ENCODE measurements at places on chromosomes 12 and 14.

- no peak for DNase-seq
These were observed 61.0 kb downstream of the FOXN4 start for GRCh38 chr12:109247831-109248654.

GRCh38 chr12:62375603-62376002 is 91.0 kb upstream of the MON2 start:
- no peak for DNase-seq

- no peak for DNase-seq
These were observed 2.9 kb downstream of the MMP14 start for GRCh38 chr14:22839159-22839779.

- no peak for DNase-seq
These were observed 128.9 kb upstream of the CCND2 start for GRCh38 chr12:4144676-4145075.

DNA sequence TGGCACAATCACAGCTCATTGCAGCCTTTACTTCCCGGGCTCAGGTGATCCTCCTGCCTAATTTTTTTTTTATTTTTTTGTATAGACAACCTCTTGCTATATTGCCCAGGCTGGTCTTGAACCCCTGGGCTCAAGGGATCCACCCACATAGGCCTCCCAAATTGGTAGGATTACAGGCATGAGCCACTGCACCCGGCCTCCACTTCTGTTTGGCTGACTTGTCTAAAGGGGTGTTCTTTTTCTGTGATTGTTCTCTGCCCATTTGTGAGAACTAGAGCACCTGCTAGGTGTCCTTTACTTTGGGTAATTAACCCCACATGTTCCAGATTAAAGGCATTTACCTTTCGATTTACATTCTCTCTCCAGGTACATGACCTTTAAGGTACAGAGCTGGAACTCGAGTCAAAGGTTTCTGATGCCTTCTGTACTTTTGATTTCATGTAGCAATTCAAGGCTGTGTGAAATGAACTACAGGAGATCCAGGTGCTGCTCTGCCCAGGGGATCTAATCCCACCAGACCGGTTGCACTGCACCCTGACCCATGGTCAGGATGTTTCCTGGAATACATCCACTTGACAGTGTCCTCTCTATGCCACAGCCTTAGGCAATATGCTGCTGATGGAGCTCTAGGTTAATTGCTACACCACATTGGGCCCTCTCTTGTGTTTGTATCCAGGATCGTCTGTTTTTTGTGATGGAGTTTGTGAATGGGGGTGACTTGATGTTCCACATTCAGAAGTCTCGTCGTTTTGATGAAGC is 163.6 kb downstream of the PRKCH start:
- DNase-seq = no peak

GRCh38 chr14:77805706-77806105 is 5.8 kb downstream of the ADCK1 start:
- no peak for DNase-seq

DNA sequence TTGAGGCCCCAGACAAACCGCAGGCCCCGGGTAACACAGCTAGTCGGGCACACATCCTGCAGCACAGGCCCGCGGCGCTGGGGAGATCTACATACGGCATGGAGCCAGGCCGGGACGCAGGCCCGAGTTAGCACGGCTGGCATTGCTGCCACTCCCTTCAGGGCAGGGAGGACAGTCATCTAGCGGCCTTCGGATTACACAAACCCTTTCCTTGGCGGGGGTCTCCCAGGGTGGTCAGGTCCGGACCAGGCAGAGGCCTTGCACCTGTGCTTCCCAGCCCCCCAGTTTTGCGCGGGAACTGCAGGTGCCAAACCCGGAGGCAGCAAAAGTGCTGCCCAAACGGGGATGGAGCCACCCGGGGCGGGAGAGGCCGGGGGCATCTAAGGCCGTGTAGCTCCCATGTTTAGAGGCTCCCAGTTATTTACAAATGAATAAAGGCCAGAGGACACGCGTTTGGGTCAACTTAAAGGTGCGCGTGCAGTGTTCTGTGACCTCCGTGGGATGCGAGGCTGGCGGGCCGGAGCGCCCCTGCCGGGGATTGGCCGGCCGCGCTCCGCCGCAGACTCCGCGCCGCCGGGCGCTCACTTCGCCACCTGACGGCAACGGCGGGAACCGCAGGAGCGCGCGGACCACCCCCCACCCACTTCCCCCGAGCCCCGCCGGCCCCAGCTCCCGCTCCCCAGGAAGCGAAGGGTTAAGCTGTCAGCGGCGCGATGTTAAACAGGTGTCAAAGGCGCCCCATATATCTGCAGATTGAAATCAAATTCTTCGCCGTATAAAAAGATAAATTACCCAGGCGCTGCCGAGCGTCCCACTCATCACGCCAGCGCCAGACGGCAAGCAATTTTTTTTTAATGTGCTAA is 18.1 kb downstream of the VSX2 start:
- DNase-seq = no peak

- no peak for DNase-seq
These were observed 87.6 kb upstream of the CLMN start for GRCh38 chr14:95407354-95407753.

DNA sequence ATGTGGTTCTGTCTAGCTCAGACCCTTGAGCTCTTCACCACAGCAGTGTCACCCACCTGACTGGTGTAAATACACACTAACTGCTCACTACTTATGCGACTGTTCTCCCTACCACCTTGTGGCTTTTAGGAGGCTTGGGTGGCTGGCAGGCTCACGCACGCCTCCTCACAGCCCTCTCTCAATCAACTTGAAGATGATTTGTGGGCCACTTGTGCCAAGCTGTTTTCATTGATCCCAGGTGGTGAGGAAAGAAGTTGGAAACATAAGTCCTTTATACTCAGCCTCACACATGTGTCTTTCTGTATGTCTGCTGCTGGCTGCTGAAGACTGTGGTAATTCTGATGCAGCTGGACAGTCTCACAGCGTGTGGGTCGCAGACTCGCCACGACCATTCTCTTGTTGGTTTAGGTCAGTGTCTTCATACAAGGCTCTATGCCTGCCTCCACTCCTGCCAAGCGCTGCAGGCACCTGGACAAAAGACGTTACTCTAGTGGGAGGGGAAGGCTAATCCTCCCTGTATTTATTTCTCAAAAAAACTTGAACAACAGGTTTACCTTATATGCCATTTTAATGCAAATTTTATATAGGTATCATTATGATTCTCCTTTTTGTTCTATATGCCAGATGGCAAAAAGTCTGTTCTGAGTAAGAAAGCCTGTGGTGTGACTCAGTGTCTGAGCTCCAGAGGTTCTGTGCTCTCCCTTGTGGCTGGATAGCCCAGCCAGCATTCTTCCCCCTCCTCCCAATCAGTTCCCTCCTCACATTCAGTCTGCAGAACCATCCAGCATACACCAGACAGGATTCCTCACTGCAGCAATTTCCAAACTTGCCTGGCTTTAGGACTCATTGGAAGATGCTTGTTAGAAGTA is 115.6 kb downstream of the DIP2B start:
- no peak for DNase-seq

DNA sequence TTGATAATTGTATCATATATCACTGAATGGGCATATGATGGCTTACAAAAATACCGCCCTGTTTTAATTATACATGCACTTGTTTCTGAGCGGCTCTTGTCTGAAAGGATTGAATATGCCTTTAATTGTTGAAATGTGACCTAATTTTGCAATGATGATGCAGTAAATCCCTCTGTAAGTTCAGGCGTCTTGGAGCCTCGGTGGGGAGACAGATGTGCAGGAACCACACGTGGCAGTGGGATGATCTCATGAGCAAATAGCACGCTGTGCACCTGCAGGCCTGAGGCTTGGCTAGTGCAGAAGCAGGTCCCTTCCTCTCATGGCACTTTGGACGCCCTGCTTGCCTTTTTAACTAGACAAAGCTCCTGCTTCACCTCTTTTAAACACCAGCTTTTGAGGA is 49.3 kb upstream of the ASPG start:
- DNase-seq = no peak

DNA sequence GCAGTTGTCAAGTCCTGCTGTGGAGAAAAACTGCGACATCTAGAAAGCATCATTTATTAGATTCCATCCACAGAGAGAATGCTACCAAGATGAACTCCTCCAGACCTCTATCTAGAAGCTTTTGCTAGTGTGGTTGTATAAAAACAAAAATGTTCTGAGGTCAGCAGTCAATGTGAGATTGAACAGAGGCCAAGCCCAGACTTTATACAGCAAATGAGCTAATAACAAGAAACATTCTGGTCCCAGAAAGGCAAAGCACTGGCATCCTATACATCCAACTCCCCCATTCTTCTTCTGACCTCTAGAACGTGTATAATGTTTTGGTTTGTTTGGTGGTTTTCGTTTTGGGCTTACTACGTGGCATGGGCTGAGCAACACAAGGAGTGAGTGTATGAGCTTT is 26.7 kb upstream of the RIN3 start:
- no peak for DNase-seq

GRCh38 chr12:80590085-80590484 is 117.3 kb upstream of the MYF6 start:
- DNase-seq = no peak

DNA sequence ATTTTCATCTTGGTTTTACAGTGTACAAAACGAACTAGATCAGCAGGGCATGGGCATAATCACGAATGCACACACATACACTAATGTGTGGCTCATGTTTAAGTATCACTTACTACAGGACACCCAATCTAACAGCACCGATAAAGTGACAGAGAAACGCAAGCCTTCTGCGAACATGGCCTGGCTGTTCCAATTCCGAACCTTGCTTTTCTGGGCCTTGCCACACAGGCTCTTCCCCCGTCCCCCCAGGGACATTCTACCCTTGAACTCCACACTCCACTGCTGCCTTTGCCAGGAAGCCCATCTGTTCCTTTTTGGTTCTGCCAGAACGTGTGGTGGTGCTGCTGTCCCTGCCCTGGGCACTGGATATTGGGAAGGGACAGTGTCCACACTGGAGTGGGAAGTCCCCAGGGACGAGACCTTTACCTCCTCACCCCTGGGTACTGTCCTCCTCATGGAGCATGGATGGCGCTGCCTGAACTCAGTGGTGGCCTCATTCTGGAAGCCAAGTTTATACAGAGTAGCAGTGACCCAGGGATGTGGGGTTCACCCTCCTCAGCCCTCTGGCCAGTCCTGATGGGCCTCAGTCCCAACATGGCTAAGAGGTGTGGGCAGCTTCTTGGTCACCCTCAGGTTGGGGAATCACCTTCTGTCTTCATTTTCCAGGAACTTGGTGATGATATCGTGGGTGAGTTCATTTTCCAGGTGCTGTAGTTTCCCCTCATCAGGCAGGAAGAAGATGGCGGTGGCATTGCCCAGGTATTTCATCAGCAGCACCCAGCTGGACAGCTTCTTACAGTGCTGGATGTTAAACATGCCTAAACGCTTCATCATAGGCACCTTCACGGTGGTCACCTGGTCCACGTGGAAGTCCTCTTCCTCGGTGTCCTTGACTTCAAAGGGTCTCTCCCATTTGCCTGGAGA is 7.9 kb downstream of the SERPINA1 start:
- no peak for DNase-seq

GRCh38 chr14:103391048-103391447 is 5.8 kb downstream of the MARK3 start:
- DNase-seq = no peak

DNA sequence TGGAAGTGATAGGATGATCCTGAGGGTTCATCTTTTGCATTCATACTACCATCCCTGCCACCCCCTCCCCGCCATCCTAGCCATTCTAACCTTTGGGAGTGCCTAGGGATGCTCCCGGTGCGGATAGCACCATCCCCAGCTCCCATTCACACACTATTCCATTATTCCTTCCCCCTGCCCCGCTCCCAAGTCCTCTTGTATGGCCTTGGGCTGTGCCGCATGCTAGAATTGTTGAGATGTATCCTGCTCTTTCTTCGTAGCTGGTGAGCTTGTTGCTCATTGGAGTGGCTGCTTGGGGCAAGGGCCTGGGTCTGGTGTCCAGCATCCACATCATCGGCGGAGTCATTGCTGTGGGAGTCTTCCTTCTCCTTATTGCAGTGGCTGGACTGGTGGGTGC is 644 bp downstream of the TSPAN31 start:
- DNase-seq = no peak

- no peak for DNase-seq
These were observed 3.3 kb downstream of the BRMS1L start for GRCh38 chr14:35829449-35829848.

GRCh38 chr14:74522740-74523139 is 29.2 kb downstream of the ISCA2 start:
- no peak for DNase-seq

DNA sequence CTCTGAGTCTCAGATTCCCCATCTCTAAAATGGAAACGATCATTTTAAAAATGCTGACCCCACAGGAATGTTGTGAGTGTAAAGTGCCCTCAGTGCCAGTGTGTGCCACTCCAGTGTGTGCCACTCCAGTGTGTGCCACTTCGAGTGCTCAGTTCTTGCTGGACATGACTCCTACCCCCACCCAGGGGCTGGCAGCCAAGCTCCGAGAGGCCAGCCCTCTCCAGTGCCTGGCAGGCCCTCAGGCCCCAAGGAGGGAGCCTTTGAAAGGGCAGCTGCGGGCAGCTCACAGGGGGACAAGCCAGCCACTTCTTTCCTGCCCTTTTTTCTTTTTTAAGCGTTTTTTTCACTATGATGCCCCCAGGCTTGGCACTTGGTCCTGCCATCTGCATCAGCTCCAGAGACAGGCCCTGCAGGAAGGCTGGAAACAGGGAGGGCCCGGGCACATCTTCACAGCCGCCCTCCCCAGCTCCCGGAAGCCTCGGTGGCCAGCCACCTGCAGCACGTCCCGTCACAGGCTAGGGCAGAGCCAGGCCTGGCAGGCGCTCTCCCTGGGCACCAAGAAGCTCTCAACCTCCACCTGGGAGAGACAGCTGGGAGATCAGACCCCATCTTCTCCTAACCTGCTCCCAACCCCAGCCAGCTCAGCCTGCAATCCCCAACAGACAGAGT is 29.8 kb downstream of the NCOR2 start:
- DNase-seq = no peak

GRCh38 chr12:118840399-118840798 is 140.9 kb upstream of the SRRM4 start:
- DNase-seq = no peak

- no peak for DNase-seq
These were observed 81.3 kb downstream of the ERGIC2 start for GRCh38 chr12:29299633-29300032.

DNA sequence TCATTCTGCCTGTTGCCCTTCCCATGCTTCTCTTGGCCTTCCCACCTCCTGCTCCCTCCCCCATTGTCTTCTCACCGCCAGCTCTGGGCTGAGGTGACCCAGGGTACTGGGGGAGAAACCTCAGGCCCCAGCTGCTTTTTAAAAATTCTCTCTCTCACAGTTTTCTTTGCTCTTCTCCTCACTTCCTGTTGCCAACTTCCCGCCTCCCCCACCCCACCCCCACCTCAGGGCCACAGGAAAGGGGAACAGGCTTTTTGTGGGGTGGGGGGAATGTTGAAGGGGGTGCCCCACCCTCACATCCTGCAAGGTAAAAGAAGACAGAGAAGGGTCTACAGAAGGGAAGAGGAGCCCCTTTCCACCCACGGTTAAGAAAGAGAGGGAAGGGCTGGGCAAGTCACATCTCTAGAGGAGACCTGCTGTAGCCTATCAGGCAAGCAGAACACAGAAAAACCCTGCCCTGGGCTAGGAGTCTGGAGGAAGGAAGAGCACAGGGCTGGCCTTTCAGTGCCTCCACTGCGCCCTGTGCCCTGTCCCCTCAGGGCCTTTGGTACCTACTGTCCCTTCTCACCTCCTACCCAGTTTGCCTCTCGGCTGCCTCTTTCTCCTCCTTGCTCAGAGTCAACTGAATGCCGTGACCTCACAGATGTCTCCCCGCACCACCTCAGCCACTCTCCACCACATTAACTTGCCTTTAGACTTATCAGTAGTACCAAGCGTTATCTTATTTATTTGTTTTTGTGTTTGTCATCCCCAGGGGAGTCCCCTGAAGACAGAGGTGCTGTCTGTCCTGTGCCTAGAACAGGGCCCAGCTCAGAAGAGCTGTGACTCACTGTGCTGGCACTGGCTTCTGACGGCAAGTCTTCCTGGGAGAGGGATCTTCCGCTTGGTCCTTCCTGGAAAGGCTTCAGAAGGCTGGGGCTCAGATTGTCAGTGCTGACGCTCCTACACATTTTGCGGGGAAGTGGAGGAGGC is 1.7 kb downstream of the ARHGAP9 start:
- DNase-seq = no peak

All from vagina (tissue), 2 donors.